ENCODE measurements at places on chromosomes 2 and 18. TPM values are rescaled to one million over a fixed set of nuclear protein-coding genes. Genes with fewer than 3 reads are reported as not detected.

The CELF4 gene
- not detected for polyA plus RNA-seq

- no peak for DNase-seq
Observed at GRCh38 chr2:163934131-163934530, 198.3 kb upstream of the FIGN start.

The C2orf66 gene
- polyA plus RNA-seq, result 0.03 TPM

The AQP12A gene
- not detected for polyA plus RNA-seq

DNA sequence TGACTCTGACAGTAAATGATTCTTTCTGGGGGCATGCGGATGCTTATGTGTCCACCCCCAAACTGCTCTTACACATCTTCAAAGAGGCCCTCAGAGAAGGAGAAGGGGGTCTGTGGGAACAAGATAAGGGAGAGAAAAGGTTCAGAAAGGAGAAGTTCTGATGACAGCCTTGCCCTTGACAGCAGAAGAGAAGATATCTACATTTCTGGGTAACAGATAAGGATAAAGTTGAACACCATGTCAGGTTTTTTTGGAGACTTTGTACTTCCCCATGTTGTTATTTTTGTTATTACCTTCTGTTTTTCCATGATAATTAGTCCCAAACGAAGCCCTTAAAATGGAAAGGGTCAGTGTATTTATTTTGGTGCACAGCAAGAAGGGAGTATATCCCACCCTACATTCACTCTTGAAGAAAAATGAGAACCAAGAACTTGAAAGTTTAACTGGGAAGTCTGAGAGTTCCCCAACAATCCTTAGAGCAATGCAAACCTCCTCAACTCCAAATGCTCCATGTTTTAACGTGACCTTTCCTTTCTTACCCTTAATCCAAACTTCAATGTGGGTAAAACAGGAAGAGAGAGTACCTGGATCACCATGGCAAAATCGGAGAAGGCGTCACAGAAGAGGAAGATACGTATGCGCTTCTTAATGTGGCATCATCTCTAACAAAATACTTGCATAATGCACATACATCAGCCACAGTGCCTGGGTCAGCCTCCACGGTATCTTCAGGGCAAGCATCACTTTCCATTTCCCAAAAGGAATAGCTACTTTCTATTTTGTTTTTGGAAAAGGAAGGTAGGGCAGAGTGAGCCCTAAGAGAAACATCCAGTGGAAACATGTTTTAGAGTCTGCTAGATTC, 264.6 kb upstream of the STON1 start:
- no peak for DNase-seq

The MRPS9 gene
- polyA plus RNA-seq, result 49.8 TPM

The HAAO gene
- 0.93 TPM for polyA plus RNA-seq
